ENCODE measurements at places on chromosomes 3 and 15.

DNA sequence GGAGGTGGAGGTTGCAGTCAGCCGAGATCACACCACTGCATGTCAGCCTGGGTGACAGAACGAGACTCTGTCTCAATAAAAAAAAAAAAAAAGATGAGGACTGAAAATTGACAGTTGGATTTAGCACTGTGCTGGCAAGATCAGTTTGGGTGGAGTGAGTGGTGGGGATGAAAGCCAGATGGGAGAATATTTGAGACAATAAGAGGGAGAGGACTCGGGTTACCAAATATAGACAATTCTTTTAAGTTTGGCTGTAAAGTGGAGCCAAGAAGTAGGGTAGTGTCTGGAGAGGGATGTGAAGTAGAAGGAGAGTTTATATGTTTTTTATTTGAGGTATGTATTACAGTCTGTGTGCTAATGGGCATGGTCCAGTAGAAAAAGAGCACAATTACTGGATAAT lies 20.4 kb downstream of the TMOD3 start:
- DNase-seq = no peak

DNA sequence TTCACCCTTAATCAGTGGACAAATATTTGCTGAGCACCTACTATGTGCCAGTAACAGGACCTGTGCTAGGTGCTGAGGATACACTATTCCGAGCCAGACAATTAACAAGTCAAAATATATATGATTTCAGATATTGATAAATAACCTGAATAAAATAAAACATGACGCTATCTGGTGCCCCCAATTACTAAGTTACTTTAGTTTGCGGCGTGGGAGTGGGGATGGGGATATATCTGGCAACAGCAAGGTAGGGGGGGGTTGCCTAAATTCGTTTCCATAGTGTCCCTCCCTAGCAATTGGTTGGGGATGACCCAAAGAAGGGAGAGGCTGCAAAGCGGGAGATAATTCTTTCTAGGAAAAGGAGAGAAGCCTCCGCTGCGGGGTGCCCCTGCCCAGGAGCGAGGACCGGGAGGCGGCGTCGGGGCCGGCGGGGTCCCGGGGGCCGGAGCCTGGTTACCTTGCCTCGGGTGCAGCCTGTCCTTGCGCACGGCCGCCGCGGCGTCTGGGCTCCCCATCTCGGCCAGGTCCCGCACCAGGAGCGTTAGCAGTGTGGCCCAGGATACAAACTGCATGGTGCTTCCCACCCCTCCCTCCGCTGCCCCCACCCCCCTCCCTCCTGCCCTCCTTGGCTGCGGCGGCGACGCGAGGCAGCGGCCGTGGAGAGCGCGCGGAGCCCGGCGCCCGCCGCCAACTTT lies 567 bp downstream of the ADAMTS9 start:
- DNase-seq = no peak

GRCh38 chr15:101167411-101167752 lies 84.5 kb downstream of the CHSY1 start:
- DNase-seq = no peak

DNA sequence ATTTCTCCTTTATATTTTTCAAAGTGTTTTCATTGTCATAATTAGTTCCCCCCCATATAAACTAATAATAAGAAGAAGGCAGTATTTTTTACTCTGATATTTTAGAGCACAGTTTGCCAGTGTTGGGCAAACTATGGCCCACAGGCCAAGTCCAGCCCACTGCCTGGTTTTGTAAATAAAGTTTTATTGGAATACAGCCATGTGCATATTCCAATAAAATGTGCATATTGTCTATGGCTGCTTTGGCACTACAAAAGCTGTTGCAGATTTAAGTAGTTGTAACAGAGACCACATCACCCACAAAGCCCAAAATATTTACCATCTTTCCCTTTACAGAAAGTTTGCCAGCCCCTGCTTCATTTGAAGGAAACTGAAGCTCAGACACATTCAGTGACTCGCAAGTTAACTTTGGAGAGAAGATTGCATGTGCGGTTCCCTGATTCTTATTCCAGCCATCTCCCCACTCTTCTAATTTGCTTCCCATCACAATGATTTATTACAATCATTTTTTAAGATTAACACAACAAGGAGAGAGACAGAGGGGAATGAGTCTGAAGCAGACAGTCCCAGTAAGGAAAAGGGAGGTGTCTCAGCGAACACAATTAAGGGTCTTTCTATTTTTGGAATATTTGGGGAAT lies 48.9 kb downstream of the RFTN1 start:
- DNase-seq = no peak

DNA sequence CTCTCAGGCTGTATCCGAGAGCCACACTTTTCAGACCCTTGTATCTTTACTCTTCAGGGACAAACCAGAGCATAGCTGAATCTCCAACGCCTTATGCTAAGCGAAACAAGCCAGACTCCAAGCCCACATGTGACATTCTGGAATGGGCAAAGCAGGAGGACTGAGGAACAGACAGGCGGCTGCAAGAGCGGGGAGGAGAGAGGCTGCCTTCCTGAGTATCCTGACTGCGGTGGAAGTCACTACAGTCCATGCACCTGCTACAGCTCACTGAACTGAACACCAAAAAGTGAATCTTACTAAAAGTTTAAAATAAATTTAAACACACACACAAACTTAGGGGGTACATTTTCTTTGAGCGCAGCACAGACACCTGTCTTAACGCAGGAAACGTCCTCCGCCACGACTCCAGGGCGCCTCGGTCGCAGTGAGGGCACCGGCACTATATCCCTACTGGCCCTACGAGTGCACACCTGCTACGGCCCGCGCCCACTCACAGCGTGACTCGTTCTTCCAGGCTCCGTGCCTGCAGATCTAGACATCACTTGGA lies 1.4 kb downstream of the CYFIP1 start:
- no peak for DNase-seq

DNA sequence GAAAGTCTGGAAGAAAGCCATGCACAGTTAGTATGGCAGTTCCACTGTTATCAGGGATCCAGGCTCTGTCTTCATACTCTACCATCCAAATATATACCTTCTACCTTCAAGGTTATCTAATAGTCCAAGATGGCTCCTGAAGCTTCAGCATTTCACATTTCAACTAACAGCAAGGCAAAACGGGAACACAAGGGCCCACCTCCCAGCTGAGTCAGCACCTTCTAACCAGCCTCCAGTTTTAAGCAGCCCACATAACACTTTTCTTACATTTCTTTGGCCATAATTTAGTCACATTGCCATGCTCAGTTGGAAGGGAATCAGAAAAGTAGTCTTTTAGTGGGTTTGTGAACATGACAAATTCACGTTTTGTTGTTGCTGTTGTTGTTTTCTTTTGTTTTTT lies 15.4 kb upstream of the MSL2 start:
- no peak for DNase-seq

- no peak for DNase-seq
Measured at GRCh38 chr3:126923423-126923822, 59.5 kb upstream of the PLXNA1 start.

- DNase-seq = no peak
Measured at GRCh38 chr3:191912616-191913204, 451.7 kb downstream of the PYDC2 start.

DNA sequence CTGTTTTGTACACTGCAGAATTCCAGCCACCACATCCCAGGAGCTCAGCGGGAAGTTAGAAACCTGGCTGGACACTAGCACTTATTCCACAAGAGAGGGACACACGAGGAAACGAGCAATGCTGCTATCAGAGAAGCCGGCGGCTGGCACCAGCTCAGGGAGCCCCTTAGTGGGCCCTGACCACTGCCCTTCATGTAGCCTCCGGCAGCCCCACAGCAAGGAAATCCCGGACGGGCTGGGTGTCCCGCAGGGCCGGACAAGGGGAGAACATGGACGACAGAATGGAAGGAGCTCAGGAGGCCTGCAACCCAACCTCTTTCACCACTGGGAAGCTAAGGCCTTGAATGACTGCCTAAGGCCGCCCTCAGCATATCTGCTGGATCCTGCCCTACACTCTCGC lies 32.5 kb downstream of the RBPMS2 start:
- DNase-seq = no peak

DNA sequence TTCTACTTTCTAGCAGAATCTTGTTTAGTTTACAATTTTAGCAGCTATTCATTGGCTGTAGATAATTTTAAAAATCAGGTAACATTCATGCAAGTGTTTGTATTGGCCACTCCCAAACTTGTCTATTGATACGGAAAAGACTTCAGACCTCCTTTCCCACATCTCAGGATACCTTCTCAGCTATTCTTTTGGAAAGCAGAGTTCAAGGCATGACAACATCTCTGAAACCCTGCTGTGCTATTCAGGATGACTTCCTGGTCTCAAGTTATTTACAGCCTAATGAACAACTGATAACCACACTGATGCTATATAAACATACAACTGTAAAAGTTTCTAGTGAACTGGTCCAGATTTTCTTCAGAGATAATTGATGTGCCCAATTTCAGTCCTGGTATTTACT lies 55.8 kb downstream of the DZIP3 start:
- no peak for DNase-seq

- no peak for DNase-seq
Measured at GRCh38 chr15:40217166-40217824, 21.6 kb upstream of the PAK6 start.

GRCh38 chr3:37024092-37024491 lies 30.8 kb downstream of the MLH1 start:
- no peak for DNase-seq

Measured in thoracic aorta (tissue), 2 donors.